ENCODE measurements at places on chromosomes 4 and X.

DNA sequence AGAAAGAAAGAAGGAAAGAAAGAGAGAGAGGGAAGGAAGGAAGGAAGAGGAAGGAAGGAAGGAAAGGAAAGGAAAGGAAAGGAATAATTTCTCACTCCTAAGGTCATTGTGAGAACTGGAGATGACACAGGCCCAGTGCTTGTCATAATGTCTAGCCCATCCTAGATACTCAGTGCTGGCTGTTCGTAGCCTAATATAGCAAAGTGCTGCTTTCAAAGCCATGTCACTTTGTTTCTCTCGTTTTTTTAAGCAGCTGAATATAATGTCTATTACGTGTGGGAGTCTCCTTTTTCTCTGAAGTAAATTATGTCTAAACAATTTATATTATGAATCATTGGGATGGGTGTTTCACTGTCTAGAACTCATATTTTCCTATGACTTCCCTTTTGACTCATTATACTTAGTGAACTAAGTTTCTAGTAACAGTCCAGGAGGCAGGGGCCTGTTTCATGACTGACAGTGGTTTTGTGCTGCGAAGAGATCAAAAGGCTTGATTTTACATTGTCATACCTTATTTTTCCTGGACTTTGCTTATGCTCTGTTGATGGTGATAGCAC is 327.0 kb upstream of the ZFP42 start:
- DNase-seq = no peak

DNA sequence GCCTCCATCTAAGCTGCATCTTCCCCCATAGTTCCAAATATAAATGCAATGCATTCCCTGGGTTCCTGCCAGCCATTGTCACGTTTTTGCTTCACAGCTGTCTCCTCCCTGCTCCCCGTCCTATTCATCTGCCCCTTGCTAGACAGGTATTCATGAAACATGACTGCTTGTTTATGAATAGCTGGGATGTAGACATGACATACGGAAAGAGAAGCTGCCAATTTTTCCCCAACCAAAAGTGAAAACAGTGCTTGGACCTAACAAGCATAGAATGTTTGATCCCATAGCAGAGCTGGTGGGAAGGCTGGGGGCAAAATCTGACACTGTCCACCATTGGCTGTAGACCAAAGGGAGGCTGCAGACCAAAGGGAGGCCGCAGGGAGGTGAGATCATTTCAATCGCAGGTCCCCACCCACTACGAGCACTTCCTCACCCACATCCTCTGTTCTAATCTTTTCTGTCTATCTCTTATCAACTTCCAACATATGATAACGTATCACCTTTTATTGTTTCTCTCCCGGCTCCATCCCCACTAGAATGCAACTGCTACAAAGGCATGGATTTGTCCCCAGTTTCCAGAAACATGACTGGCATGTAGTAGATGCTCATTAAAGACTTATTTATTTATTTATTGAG is 8.5 kb upstream of the GYG2 start:
- no peak for DNase-seq

DNA sequence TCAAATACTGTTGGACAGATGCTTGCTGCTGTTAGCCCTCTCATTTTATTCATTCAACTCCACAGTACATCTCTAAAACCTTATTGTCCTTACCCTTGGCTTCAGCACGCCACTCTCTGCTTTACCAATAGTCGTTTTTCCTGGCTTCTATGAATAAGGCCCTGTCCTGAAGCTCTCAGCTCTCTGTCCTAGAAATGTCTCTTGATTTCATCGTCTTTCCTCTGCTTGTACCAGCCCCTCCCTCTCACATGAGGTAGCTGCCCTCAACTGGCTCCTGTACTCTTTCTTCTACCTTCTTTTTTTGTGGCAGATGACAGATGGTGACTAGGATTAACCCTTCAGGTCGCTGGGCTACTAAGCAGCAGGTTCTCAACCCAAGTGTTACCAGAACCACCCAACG is 11.4 kb downstream of the ADGRA3 start:
- DNase-seq = no peak

GRCh38 chrX:10728806-10729389 is 108.5 kb upstream of the MID1 start:
- DNase-seq = no peak

- DNase-seq = peak; percentile 5
These were observed 222.6 kb downstream of the SPIN4 start for GRCh38 chrX:63128509-63128908.

GRCh38 chrX:50765986-50766385 is 48.0 kb downstream of the SHROOM4 start:
- DNase-seq = no peak

GRCh38 chr4:2472187-2472586 is 3.3 kb downstream of the RNF4 start:
- DNase-seq = no peak

DNA sequence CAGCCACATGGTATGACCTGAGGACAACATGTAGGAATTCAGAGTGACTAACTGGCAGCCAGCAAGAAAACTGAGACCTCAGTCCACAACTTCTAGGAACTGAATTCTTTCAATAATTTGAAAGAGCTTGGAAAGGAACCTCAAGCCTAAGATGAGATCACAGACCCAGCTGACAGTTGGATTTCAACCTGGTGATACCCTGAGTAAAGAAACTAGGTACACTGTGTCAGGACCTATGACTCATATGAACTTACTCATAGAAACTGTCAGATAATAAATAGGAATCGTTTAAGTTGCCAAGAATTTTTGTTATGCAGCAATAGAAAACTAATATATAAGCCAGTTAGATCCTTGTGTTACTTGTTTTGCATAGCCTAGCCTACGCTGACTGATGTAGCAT is 102.4 kb upstream of the DCAF12L1 start:
- DNase-seq = no peak

DNA sequence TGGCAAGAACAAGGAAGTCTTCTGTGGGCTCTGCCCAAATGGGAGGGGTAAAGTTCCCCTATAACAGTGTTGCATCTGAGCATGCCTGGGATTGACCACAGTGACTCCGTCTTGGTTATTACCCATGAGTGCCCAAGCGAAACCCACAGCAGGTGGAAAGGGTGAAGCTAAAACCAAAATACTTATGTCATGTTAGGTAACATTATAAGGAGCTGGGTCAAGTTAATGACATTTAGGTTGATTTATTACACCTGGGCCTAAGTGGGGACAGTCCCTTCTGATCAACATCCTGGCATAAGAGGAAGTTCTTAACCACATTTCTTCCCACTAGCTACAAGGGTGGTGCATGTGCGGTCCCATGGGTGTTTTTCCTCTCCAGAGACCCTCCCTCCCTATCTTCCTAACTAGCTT is 1.3 kb upstream of the ZNF732 start:
- no peak for DNase-seq

DNA sequence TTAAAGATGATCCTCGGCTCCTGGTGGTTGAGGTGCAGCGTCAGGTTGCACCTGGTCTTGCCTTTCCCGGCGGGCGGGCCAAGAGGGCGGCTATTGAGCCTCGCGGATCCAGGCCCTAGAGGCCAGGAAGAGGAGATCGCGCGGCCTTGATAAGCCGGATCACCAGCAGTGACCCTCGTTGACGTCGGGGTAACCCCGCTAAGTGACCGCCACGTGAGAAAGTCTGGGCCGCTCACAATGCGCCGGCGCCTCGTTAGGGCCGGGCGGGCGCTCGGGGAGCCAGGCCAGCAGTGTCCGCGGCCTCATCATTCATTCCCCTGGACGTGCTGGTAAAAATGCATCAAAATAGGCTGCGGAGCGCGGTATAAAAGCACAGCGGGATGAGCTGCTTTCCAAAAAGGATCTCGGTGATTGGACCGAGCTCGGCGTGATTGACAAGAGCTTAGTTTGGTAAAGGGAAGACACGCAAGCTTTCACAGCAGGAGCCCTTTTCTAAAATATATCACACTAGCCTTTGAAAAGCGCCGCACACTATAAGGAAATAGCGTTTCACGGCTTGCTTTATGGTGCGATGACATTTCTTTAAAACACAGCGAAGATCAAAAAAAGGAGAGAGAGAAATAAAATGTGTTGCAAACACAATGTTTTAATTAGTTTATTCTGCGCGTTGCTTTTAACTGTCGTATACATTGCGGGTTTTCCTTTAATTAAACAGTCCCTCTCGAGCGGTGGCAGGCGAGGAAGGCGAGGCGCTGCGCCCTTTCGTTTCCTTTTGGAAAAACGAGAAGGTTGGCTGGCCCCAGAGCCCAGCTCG is 15.9 kb upstream of the ZIC3 start:
- DNase-seq = no peak

GRCh38 chrX:69143530-69143929 is 21.7 kb downstream of the PJA1 start:
- DNase-seq = no peak

DNA sequence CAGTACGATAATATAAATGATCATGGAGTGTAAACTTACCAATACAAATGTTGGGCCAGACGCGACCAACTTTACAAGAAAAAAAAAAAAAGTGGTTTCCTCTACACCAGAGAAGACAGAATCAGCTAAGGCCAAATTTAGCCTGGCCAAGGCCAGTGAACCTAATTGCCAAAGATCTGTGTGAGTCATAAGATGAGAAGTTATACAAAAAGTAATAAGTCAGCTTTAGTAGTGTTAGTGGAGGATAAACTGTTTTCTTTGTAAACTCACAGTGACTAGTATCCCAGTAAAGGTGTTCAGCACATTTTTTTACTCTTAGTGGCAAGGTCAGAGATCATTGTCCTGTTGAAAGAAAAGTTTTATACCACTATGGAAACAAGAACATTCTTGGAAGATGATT is 531.4 kb upstream of the TECRL start:
- DNase-seq = no peak

GRCh38 chr4:140239311-140239710 is 85.3 kb upstream of the MAML3 start:
- DNase-seq = no peak

GRCh38 chr4:56681158-56681852 is at the start of gene HOPX:
HOPX (minus strand) TSS chr4:56681296; CDS start chr4:56657816, 23,480 bp downstream.
- peak; percentile 6 for DNase-seq

GRCh38 chrX:1581132-1581531 is 10.3 kb upstream of the AKAP17A start:
- peak; percentile 83 for DNase-seq

GRCh38 chrX:44330227-44330626 is 13.2 kb downstream of the EFHC2 start:
- DNase-seq = peak; percentile 19

DNA sequence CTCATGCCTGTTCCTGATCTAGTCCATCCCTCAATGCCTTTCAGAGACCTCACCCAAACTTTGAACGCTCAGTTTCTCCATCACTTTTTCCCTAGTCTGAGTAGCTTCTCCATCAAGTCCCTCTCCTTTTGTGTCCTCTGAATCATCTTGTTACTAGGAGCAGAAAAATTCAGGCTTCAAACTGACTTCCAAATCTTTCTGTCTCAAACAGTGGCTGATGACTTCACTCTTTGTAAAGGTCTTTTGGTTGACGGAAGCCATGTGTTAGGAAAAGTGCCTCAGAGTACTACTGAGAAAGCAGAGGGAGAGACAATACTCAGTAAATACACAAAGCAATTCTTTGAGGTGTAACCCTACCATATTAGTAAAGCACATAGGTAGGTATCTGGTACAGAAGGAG is 65.7 kb upstream of the CAMK2D start:
- DNase-seq = no peak

All from CD4-positive, alpha-beta T cell treated with Interleukin-10 for 1 hour (primary cell).